ENCODE measurements at places on chromosomes 7 and 10. TPM values are rescaled to one million over a fixed set of nuclear protein-coding genes. Genes with fewer than 3 reads are reported as not detected.

DNA sequence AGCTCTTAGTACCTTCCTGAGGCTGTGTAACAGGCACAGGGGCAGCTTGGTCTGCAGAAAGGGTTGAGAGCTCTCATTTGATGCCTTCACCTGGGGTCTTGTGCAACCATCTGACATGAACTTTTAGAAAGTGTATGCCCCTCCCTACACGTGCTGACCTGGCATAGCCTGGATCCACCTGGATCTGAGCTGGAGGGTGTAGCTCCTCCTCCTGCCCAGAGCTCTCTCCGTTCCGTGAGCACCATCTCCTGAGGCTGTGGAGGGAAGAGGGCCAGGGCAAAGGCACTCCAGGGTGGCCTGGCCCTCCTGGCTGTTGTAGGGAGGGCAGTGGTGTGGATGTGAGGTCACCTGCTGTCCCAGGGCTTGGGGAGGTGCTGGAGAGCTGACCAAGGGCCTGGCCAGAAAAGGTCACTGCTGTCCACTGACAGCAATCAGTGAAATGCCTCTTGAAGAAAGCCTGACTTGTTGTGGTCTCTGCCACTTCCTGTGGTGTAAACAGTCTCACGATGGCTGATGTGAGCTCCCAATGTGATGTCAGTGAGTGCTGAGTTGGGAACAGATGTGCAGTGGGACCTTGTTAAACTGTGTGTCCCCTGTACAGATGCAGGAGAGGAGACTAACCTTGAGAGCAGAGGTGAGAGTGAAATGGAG, 23.0 kb downstream of the AMZ1 start:
- DNase-seq, result no peak

DNA sequence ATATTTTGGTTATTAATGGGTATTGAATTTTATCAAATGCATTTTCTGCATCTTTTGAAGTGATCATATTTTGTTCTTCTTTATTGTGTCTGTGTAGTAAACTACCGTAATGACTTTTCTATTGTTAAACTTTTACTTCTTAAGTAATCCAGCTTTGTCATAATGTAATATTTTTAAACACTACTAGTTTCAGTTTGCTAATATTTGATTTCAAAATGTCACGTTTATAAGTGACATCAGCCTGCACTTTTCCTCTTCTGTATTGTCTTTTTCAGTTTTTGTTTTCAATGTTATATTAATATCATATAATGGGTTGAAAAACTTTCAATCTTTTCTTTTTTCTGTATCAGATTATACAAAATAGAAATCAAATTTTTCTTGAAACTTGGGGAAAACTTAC, 71.6 kb upstream of the ANKRD1 start:
- DNase-seq, result no peak

GRCh38 chr7:100946766-100947365, 2.5 kb upstream of the MUC3A start:
- DNase-seq, result no peak

DNA sequence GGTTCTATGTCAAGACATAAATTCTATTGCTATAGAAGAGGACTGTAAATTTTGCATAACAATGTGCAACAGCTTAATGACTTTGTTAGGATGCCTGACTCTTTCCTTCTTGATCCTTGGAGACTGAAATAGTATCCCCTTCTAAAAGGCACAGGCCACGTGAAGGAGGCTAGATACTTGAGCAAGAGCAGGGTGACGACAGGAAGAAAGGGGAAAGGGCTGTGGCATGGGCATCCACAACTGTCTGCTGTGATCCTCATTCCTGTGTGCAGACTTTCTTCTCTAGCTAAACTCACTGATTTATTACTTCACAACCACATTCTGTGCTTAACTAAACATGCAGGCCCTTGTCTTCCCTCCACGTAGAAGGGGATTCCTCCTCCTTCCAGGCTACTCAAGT, 1111.8 kb upstream of the C7orf33 start:
- no peak for DNase-seq

GRCh38 chr10:70167246-70167645, 3.1 kb downstream of the SAR1A start:
- DNase-seq, result no peak

The ACTA2 gene
- 920 TPM for total RNA-seq

The CLDN4 gene
- total RNA-seq, result 1,208 TPM

DNA sequence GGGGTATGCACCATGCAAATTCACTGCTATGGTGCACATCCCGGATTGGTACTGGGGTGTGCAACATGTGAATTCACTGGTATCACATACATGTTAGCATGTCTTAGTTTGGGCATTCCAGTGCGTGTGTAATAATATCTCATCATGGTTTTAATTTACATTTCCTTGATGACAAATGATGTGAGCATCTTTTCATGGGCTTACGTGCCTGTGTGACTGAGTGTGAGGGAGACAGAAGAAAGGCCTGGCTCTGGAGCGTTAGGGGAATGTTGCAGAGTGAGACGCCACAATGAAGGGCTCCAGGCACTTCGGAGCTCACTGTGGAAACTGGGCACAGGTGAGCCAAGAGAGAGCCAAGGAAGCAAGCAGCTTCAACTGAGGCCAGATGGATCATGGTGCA, 162.6 kb downstream of the UBE2H start:
- no peak for DNase-seq

The CDC123 gene
- 66.1 TPM for total RNA-seq
